Mesothelial cell of epicardium (in vitro differentiated cells): ENCODE measurements at places on chromosomes 11 and 22.

GRCh38 chr11:71372693-71373657, 75.2 kb downstream of the DHCR7 start:
- no peak for DNase-seq

- no peak for DNase-seq
These were observed 4.4 kb downstream of the APOL1 start for GRCh38 chr22:36257308-36257707.

GRCh38 chr11:82873919-82874333, 26.3 kb downstream of the PRCP start:
- no peak for DNase-seq

GRCh38 chr11:11391796-11392463, 38.9 kb upstream of the CSNK2A3 start:
- no peak for DNase-seq
